ENCODE measurements at places on chromosomes 2 and 18. TPM values are rescaled to one million over a fixed set of nuclear protein-coding genes. Genes with fewer than 3 reads are reported as not detected.

HNRNPA3 gene
- total RNA-seq = 329 TPM

- no peaks in the 10 kb centered on the region for H3K27me3 ChIP-seq
These were observed 31.7 kb downstream of the SDC1 start for GRCh38 chr2:20193185-20193584.

- H3K27me3 ChIP-seq = no peaks in the 10 kb centered on the region
- no peaks in the 10 kb centered on the region for H3K36me3 ChIP-seq
These were observed 160.4 kb upstream of the PID1 start for GRCh38 chr2:229431327-229431954.

CLEC4F gene
- total RNA-seq = not detected

DNA sequence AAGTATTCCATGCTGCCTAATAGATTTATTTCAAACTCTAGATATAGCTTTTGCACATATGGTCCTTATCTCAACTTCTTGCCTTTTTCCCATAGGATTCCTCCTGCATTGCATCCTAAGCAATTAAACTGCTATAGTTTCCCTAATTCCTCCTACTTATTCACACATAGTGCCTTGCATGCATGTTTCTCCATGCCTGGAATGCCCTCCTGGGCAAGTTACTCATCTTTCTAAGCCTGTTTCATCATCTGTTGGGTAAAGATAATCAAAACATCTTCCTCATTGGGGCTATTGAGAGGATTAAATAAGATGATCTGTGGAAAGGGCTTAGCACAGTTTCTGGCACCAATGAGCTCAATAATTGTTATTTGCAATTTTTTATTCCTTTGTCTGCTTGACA lies 726.5 kb downstream of the SLC4A3 start:
- H3K4me1 ChIP-seq = no peaks in the 10 kb centered on the region
- no peak overlapping the region for H3K27ac ChIP-seq
- no peaks in the 10 kb centered on the region for H3K27me3 ChIP-seq
- DNase-seq = no peak

DNA sequence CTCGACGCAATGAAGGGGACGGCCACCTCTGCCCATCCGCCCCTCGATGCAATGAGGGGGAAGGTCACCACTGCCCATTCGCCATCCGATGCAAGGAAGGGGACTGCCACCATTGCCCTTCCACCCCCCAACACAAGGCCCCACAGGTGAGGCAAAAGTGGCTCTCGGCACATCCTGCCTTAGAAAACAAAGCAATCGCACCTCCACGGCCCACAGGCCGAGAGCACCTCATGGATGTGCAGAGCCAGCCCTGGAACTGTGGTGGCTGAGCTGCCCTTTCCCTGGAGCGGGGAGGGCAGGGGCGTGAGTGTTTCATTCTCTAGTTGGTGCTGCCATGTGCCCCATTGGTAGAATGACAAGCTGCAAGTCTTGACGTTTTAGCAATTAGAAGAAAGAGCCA lies 320.6 kb upstream of the SALL3 start:
- no peaks in the 10 kb centered on the region for H3K27me3 ChIP-seq
- no peak for DNase-seq
- no peaks in the 10 kb centered on the region for H3K36me3 ChIP-seq
- H3K27ac ChIP-seq = no peak overlapping the region

- H3K4me3 ChIP-seq = no peak overlapping the region
- H3K36me3 ChIP-seq = no peaks in the 10 kb centered on the region
- H3K27me3 ChIP-seq = peaks cover 4% of the 10 kb centered on the region
- no peak overlapping the region for H3K27ac ChIP-seq
- H3K4me1 ChIP-seq = no peaks in the 10 kb centered on the region
These were observed 99.6 kb downstream of the CTIF start for GRCh38 chr18:48638451-48638850.

GRCh38 chr2:64862623-64863022 lies 126.6 kb upstream of the SLC1A4 start:
- H3K4me3 ChIP-seq = no peak overlapping the region
- peaks cover 2% of the 10 kb centered on the region for H3K27me3 ChIP-seq
- H3K27ac ChIP-seq = no peak overlapping the region
- no peaks in the 10 kb centered on the region for H3K4me1 ChIP-seq
- H3K36me3 ChIP-seq = no peaks in the 10 kb centered on the region

SKA1 gene
- total RNA-seq = 46.3 TPM

FAHD2B gene
- total RNA-seq = 29.8 TPM

MGAT4A gene
- total RNA-seq = 76.2 TPM

- no peaks in the 10 kb centered on the region for H3K27me3 ChIP-seq
- no peak for DNase-seq
- H3K4me3 ChIP-seq = no peak overlapping the region
- H3K4me1 ChIP-seq = no peaks in the 10 kb centered on the region
These were observed 168.1 kb upstream of the TACR1 start for GRCh38 chr2:75367401-75367800.

DNA sequence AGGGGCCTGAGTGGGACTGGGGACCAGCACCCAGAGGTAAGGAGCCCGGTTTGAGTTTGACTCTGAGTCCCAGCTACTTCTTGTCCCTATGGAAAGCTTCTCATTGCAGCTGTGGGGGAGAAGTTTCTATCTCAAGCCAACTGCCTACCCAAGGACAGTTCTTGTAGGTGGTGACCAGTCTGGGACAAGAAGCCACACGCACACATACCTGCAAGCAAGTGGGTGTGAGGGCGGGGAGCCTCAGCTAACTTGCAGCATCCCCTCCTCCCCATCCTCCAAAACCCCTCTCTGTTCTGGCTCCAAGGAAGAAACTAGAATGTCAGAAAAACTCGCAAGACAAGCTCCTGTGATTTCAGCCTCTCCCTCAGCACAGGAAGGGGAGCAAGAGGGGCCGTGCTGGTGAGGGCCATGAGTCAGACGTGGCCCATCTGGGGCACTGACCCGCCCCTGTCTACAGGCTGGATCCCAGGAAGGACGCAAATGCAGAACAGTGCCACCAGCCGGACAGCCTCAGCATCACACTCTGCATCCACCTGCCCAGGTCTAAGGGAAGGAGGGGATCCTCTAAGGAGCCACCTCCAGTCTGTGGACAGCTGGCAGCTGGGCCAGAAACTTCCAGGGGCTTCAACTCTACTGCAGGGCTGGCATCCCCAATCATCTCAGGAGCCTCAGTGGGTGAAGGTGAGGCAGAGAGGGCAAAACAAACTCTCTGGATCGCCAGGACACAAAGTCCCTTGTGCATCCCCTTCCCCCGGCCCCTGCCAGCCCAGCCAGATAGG lies 103.4 kb downstream of the TNS1 start:
- no peak for DNase-seq
- H3K27me3 ChIP-seq = peaks cover 5% of the 10 kb centered on the region
- peaks cover 5% of the 10 kb centered on the region for H3K36me3 ChIP-seq
- H3K4me1 ChIP-seq = peaks cover 14% of the 10 kb centered on the region
- H3K27ac ChIP-seq = no peak overlapping the region

DNA sequence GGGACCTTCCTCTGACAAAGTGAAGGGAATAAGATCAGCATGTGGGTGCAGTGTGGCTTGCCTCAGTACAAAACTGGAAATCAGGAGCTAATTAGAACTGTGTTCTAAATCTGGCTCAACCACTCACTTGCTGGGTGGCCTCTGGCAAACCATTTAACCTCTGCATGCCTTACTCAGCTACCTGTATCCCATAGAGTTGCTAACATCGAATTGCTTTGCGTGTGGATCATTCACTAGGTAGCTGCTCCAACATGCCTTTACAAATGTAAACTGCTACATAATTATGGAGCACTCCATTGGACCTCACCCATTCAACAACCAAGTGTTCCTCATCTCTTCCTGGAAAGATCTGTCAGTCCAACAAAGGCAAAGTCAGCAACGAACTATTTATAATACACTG lies 19.0 kb downstream of the PLEKHM3 start:
- H3K4me1 ChIP-seq = no peaks in the 10 kb centered on the region
- no peak for DNase-seq
- H3K27ac ChIP-seq = no peak overlapping the region
- H3K27me3 ChIP-seq = no peaks in the 10 kb centered on the region
- H3K4me3 ChIP-seq = no peak overlapping the region

RTP5 gene
- total RNA-seq = not detected

DNA sequence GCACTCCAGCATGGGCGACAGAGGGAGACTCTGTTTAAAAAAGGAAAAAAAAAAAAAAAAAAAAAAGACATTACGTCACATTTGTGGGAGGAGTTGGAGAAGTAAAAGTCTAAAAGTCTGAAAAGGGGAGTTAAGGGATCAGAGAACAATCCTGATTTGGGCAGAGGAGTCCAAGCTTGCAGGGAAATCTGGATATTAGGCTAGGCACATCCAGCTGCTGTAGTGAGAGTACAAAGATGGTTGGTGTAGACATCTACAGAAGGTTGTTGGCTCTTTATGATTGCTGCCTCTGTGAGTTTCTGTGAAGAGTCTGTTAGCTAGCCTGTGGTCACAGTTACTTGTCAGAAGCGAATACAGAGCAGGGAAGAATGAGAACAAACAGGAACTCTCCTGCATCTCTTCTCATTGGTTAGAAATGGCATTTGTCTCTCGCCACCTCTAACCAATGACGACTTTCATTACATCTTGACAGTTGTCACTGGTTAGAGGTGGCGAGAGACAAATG lies 3.3 kb upstream of the OSBPL6 start:
- no peaks in the 10 kb centered on the region for H3K36me3 ChIP-seq
- H3K27ac ChIP-seq = no peak overlapping the region
- peaks cover 13% of the 10 kb centered on the region for H3K4me1 ChIP-seq
- DNase-seq = no peak
- peak overlapping the region; percentile 28 for H3K4me3 ChIP-seq

CYRIA gene
- 0.84 TPM for total RNA-seq

- H3K4me3 ChIP-seq = no peak overlapping the region
- no peaks in the 10 kb centered on the region for H3K4me1 ChIP-seq
- no peaks in the 10 kb centered on the region for H3K36me3 ChIP-seq
- no peak for DNase-seq
These were observed 80.1 kb upstream of the CTNNA2 start for GRCh38 chr2:79432731-79433146.

- no peak overlapping the region for H3K27ac ChIP-seq
- H3K36me3 ChIP-seq = no peaks in the 10 kb centered on the region
- DNase-seq = no peak
- peaks cover 3% of the 10 kb centered on the region for H3K27me3 ChIP-seq
- no peaks in the 10 kb centered on the region for H3K4me1 ChIP-seq
- H3K4me3 ChIP-seq = no peak overlapping the region
These were observed 139.0 kb downstream of the ESCO1 start for GRCh38 chr18:21461460-21461859.

RPRD1A gene
- total RNA-seq = 28.2 TPM

DNA sequence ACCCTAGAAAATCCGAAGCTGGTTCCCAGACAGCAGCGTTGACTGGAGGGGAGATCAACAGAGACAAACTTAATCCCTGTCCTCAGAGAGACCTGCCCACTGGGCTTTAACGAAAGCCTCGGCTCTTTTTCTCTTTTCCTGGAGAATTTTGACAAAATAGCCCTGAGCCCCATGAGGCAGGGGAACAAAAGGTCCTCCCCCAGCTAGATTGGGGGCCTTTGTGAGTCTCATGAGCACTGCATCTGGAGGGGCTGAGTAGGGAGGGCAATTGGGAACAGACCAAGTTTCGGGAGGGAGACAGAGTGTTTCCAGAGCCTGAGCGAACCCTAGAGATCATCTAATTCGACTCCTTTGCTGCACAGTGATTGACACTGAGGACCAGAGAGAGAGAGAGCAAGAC lies 123.9 kb upstream of the HAAO start:
- H3K4me1 ChIP-seq = peaks cover 3% of the 10 kb centered on the region
- peaks cover 2% of the 10 kb centered on the region for H3K27me3 ChIP-seq
- H3K27ac ChIP-seq = no peak overlapping the region
- DNase-seq = no peak

PLA2R1 gene
- total RNA-seq = not detected

- H3K4me1 ChIP-seq = peaks cover 25% of the 10 kb centered on the region
- H3K36me3 ChIP-seq = no peaks in the 10 kb centered on the region
- H3K4me3 ChIP-seq = no peak overlapping the region
These were observed 2.0 kb upstream of the CAPN14 start for GRCh38 chr2:31219131-31219969.

Data from activated CD8-positive, alpha-beta T cell treated with anti-CD3 and anti-CD28 coated beads, Interleukin-2, amount 10 ng/mL, durations not matched to agents 7 days and 5 days (primary cell).